Germinal center (tissue), 1 donor: ENCODE measurements at places on chromosomes 2 and 18.

DNA sequence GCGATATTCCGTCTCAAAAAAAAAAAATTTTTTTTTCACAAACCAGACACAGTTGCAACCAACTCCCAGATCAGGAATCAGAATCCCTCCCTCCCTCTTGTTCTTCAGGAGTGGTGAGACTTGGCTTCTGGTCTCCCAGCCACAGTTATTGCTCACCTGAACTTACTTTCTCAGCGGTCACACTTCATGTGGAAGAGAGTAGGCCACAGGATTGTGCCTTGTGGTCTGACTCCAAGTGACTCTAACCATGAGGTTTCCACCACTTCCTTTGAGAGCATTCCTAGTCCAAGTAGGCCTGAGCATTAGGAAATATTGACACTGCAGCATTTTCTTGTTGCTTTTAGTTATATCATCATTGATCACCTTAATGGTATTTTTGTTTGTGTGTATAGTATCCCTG is 12.1 kb downstream of the FMNL2 start:
- no peak for DNase-seq

DNA sequence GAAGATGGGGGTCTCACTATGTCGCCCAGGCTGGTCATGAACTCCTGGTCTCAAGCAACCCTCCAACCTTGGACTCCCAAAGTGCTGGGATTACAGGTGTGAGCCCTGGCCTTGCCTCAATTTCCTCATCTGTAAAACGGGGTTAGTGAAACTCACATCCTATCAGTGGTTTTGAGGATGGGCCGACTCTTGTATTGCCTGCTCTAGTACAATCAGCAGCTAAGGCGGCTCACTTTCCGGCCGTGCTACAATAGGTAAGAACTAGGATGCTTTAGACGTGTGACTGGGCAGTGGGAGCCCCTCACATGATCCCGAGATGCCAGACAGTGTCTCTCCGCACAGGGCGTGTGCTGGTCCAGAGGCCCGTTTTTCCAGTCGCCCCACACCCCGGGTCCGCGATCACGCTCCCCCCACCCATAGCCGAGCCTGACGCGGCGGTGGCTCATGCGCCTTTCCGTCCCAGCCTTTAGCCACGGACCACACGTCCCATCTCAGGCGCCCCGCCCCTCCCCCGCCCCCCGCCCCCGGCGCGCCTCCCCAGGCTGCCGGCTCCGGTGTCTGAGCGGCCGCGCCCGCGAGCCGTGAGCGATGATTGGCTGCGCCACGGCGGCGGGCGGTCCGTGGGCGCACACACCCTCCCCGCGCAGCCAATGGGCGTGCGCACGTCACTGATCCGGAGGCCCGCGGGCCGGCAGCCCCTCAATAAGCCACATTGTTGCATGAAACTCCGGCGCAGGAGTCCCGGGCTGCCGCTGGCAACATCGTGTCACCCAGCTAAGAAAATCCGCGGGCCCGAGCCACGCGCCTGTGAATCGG is at the start of gene HK2:
Gene HK2, plus strand, starts transcription at position 710 of the 816 bp plus-strand sequence. CDS start 454 bp downstream, outside the sequence.
- DNase-seq = peak; percentile 96

DNA sequence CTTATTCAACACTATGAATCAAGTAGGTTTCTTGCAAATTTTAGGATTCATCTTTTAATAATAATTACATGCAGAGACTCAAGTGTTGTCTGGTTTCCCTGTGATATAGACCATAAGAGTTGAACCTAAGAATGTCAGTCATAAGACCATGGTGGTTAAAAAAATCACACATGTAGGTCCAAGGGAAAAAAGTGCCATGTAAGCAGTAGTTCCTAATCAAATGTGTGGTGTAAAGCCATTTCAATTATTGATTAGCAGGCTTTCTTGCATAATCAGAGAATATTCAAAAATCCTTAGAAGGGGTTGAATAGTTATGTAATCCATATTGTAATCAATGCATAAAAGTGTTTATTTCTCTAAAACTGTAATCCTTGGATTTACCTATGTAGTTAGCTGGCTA is 93.8 kb downstream of the DCC start:
- no peak for DNase-seq

DNA sequence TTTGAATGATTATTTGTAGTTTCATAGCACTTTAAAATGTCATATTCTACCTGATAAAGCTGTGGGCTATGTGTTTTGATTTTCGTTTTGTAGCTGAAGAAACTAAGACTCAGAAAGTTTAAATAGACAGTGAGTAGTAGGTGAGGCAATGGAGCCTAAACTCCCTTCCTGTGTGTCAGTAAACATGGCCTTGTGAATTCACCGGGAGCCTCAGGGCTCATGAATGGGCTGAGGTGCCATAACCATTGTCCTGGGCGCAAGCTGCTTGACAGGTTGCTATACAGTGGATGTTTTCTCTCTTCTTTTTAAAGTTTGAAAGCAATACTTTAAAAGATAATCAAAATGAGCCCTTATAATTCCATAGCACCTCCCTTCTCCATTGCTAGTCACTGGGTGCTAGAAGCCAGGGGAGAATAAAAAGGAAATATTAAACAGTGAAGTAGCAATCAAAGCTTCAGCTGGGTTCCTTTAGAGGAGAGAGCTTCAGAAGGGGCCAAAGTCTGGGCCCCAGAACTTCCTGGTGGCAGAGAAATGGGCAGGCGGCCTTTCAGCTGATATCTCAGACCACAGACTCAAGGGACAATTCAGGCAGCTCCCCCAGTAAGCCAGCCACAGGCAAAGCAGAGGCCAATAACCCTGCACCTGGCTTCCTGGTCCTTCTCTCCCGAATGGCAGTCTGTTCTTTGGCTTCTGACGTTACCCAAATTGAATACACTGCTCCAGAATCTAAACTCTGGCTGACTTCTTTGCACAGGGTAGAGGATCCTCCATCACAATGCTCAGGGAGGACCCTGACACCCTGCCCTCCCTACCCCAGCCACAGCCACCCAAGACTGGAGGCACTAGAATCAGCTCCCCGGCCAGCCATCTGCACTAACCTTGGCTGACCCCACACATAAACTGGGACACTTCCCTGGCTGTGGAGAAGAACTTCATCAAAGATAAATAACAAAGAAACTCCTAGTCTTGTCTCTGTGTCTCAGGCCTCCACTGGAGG is 51.8 kb upstream of the NPAS2 start:
- DNase-seq = no peak

GRCh38 chr2:12502759-12503158 is 214.0 kb upstream of the TRIB2 start:
- DNase-seq = no peak

DNA sequence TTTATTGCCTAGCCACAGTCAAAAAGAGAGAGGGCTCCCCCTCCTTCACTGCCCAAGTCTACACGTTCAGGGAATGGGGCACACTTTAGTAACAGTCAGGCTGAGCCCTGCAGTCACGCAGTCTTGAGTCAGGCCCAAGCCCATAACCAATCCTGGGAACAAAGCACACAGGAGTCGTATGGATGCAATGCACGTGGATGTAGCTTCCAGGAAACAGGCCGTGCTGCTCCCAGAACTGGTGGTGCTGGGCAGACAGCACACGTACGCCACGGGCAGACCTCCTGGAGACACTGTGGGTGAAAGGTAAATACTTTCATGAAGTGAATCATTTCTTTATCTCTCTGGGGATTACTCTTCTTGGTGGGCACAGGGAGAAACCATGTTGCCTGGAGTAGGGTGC is 30.0 kb upstream of the MBP start:
- DNase-seq = no peak

DNA sequence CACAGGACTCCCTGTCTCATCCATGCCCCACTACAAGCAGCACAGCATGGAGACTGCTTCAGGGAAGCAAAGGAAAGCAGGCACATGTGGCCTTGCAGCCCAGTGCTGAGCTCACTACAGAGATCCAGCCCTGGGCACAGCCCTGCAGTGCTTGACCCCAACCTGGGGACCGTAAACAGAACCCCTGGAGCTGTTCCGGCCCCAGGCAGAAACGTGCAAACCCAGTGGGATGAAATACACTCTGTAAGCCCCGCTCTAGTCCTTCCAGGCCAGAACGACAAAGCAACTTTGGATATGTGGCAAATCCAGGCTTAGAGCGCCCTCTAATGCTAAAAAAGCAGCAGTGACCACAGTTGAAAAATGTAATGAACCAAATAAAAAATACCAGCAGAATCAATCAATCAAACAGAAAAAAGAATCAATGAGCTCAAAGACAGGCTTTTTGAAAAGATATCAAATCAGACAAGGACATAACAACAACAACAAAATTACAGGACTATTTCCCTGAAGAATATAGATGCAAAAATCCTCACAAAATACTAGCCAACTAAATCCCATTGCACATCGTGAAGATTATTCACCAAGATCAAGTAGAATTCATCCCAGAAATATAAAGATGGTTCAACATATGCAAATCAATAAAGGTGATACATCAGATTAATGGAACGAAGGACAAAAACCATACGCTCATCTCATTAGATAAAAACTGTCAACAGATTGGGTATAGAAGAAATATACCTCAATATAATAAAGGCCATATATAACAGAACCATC is 45.6 kb downstream of the ZNF519 start:
- peak; percentile 30 for DNase-seq

DNA sequence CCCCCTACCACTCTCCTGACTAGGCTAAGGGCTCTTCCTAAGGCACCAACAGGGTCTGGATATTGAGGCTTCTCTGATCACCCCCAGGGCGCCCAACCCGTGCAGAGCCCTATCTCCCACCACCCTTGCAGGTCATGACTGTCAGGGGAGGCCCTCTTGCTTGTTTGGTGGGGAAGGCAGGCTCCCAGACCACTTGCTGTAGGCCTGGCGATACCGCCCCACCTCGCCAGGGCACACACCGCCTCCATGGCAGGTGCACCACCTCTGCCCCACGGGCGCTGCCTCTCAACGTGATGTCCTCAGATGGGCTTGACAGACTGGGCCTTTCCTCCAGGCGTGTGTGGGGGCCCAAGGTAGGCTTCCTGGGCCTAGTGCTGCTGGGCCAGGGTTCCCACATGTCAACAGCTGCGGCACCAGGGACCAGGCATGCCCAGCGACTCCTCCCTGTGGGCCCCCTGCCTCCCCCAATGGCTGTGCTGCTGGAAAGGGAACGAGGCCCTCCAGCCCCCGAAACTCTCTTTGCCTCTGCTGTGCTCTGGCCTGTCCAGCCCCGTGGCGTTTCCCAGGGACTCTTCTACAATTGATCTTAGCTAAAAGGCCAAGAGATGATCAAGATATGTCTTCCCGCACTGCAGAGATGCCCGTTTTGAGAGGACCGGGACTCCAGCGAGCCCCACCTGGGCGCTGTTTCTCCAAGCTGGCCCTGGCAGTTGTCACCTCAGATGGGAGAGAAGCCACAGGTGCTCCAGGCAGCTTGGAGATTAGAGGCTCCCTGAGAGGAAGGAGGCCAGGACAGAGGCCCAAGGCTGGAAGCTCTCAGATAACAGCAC is 7.5 kb downstream of the NPPC start:
- DNase-seq = no peak

- no peak for DNase-seq
Measured at GRCh38 chr2:201465524-201465971, 14.0 kb downstream of the STRADB start.

DNA sequence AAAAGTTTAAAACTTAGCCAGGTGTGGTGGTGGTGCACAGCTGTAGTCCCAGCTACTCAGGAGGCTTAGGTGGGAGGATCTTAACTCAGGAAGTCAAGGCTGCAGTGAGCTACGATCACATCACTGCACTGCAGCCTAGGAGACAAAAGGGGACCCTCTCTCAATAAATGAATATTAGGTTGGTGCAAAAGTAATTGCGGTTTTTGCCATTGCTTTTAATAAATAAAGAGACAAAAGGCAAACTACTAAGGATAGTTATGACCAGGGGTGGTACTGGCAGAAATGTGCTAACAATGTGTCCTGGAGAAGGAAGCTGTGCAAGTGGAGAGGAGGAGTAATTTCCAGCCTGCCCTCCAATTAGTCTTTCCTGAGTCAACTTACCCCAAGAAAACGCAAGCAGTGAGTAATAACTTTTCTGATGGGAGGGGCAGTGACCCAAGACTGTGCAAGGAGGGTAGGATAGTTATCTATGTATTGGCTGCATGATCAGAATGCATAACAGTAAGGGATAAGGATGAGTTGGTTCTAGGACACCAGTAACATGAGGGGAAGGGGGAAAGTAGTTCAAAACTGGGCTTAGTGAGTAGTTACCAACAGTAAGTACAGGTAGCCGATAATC is 1.5 kb downstream of the EXOC6B start:
- DNase-seq = no peak

- DNase-seq = no peak
Measured at GRCh38 chr2:231373786-231374349, 21.6 kb upstream of the B3GNT7 start.

- peak; percentile 70 for DNase-seq
Measured at GRCh38 chr2:200471324-200471848, 38.5 kb downstream of the KCTD18 start.

- no peak for DNase-seq
Measured at GRCh38 chr18:48819276-48819675, 131.5 kb downstream of the SMAD7 start.

GRCh38 chr2:191994749-191995148 is 147.9 kb upstream of the CAVIN2 start:
- DNase-seq = no peak

GRCh38 chr2:120763508-120763907 is 27.8 kb downstream of the GLI2 start:
- DNase-seq = no peak
